Mucosa of gallbladder (tissue), 1 donor: ENCODE measurements at places on chromosomes 13 and 19. TPM values are rescaled to one million over a fixed set of nuclear protein-coding genes. Genes with fewer than 3 reads are reported as not detected.

DNA sequence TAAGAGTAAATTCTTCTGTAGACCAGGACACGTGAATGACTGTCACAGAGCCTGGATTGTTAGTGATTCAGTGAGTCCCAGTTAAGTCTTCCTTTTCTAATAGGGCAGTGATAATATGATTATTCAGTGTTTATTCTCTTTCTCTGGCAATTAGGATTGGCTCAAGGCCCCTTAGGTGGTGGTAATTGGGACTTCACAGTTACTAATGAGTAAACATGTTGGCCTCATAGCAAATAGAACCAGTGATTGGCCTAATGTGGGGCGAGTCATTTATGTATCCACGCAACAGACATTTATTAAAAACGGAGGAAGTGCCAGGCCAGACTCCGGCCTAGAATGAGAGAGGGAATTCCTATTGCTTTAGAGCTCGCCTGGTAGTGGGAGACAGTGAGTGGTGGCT lies 72.4 kb downstream of the SHISA2 start:
- no peak for DNase-seq

DNA sequence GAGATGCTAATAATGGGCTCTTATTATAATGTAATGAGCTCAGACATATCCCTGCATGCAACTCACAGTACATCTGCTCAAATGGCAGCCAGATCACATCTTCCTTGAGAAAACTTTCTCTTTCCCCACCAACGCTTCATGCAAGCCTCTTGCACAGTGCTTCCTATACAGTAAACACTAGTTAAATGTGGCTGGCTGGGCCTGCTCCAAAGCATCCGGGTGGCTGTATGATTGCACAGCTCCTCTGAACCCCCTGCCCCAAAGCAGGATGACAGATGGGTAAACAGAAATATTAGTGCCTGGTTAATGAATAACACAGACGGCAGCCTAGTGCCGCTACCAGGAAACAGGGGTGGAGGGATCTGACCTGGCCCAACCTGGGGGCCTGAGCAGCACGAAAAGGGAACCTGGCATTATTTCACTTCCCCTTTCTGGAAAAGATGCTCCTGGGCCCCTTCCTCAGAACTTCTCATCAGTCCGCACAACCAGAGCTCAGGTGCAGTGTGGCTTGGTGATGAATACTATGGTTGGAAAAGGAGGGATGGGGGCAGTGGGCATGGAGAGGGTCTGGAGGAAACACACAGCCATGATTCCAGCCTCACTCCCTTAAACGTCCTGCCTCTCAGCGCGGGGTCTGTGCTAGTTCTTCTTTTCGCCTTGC lies 10.8 kb downstream of the FFAR2 start:
- DNase-seq = no peak

DNA sequence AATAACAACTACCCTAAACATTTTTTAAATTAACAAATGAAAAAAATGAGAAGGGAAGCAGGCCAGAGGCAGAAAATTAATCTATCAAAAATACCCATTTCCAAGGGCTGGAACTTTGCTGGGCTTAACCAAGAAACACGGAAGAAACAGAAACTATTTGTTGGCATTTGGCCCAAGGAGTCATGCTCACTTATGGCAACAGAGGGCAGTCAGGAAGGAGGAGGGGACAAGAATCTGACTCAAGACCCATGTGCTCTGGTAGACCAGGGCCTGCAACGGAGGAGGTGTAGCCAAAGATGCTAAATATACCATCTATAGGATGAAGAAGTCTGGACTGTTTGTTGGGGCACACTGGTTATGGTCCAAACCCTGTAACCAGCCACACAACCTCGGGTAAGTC lies 496.7 kb downstream of the COG6 start:
- no peak for DNase-seq

- no peak for DNase-seq
Measured at GRCh38 chr19:49999371-50000010, 25.7 kb downstream of the VRK3 start.

DNA sequence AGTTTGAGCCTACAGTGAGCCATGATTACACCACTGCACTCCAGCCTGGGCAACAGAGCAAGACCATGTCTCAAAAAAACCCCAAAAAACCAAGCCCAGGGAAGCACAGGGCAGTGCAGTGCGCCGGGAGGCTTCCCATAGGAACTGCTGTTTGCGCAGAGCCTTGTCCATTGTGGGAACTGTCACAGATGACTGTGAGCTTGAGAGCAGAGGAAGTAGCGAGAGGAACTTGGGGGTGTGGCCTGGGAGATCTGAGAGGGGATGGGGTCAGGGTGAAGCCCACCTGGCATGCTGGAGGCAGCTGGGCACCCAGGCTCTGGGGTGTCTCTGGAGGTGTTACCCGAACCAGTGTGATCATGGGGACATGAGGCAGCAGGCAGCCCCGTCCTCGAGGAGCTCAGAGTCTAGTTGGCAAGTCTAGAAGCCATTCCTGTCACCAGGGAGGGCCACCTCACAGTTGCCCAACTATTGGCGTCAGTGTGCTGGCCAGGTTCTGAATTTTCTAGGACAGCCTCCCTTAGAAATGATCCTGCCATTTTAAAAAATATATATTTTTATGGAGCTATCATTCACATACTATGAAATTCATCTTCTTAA lies 10.4 kb downstream of the KDM4B start:
- DNase-seq = no peak

- no peak for DNase-seq
Measured at GRCh38 chr13:90866006-90866405, 481.5 kb upstream of the MIR17HG start.

DNA sequence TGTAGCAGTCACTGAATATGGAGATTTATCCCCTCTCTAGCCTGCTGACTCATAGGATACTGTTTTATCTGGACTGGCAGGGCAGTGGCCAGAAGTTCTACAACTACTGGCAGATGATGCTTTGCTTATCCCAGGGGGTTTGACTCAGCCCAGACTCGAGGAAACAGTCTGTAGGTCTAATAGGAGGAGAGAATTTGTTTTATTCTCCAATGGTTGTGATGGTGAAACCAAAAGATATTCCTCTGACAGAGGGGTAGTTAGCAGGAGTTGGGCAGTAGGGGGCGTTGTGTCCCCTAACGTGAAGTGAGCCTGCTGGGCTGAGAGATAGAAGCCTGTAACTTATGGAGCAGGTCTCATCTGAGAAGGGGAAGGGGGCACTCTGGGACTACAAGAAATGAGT lies 74.9 kb downstream of the WTIP start:
- no peak for DNase-seq

GRCh38 chr13:99911965-99912566 lies 59.5 kb downstream of the ZIC5 start:
- DNase-seq = no peak

GRCh38 chr13:111584870-111585269 lies 264.4 kb downstream of the TEX29 start:
- DNase-seq = no peak

DNA sequence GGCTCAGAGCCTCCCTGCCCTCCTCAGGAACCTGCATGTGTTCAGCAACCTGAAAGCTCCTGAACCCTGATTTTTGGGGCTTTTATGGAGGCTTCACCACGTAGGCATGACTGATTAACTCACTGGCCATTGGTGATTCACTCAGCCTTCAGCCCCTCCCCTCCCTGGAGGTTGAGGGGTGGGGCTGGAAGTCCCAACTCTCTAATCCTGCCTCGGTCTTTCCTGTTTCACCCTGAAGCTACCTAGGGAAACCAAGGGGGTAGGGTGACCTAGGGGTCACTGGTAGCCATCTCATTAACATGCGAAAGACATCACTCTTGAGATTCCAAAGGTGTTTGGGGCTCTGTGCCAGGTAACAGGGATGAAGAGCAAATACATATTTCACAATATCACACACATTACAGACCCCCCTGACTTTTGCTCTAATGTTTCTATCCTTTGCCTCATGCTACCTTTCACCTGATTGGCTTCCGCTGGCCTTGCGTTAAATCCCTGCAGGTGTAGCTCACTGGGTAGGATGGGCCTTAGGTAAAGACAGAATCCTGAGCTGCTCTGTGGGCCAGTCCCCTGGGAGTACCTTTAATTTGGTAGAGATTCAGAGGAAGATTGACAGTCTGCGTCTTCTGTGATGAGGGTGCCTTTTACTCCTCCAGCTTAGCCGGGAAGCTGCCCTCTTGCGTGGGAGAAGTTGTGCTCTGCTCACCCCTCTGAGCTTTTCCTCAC lies 260.6 kb downstream of the ATP8A2 start:
- DNase-seq = no peak

DNA sequence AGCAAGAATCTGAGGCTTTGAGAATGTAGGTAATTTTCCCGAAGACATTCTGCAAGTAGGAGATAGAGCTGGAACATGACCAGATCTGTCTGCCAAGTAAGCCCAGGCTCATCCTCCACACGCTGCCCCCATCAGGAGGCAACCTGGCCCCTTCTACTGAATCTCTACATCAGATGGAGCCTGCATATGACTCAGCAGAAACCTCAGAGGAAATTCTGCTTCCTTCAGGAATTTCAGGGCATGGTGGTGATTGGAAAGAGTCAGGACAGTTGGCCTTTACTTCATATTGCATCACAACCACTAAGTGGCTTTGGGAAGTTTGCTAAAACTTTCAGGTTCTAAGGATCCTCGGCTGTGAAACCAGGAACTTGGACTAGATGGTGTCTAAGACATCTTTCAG lies 85.2 kb downstream of the LRRC63 start:
- DNase-seq = no peak

GATAD2A gene
- 110 TPM for total RNA-seq

LRG1 gene
- total RNA-seq = 16.2 TPM

ADM5 gene
- total RNA-seq = 1.3 TPM

ZNF729 gene
- total RNA-seq = not detected

GRAMD1A gene
- 31.7 TPM for total RNA-seq

PRR22 gene
- 4.1 TPM for total RNA-seq
